ENCODE measurements at places on chromosomes 11 and 22. TPM values are rescaled to one million over a fixed set of nuclear protein-coding genes. Genes with fewer than 3 reads are reported as not detected.

The TRIM21 gene
- total RNA-seq, result 58.3 TPM

The CRACR2B gene
- 8.0 TPM for total RNA-seq

The CRYBB3 gene
- 0.32 TPM for total RNA-seq

The PRG3 gene
- total RNA-seq, result not detected

The SPTBN2 gene
- 0.80 TPM for total RNA-seq

The TNNT3 gene
- 4.9 TPM for total RNA-seq

The P2RX3 gene
- total RNA-seq, result not detected

The CEND1 gene
- total RNA-seq, result 2.0 TPM

The OR8D1 gene
- not detected for total RNA-seq

The WEE1 gene
- 67.7 TPM for total RNA-seq

The MPZL3 gene
- 16.5 TPM for total RNA-seq

The OTOG gene
- total RNA-seq, result not detected

Data from T-helper 2 cell treated with Interferon-gamma antibody and Interleukin-4, amounts not matched to agents 100 ng/mL and 5 ng/mL, for 36 hours (primary cell).